ENCODE measurements at places on chromosomes 4 and X. TPM values are rescaled to one million over a fixed set of nuclear protein-coding genes. Genes with fewer than 3 reads are reported as not detected.

DNA sequence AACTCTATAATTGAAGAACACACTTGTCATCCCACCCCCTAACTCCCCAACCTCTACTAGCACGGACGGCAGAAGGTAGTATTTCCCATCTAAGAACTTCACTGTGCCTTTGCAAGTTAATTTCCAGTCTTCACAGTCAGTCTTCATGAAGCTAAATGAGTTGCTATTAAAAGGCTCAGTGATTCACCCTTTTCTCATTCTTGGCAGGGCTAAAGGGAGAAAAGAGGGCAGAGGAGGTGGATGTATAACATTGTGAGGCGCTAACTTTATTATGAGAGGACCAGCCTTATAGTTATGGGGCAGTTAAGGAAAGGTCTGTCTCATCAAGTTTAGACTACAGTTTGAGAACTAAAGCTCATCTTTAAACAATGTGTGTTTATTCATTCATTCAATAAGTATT lies 161.0 kb upstream of the S100G start:
- DNase-seq = no peak

- DNase-seq = no peak
Measured at GRCh38 chr4:55303760-55304165, 42.3 kb upstream of the SRD5A3 start.

DNA sequence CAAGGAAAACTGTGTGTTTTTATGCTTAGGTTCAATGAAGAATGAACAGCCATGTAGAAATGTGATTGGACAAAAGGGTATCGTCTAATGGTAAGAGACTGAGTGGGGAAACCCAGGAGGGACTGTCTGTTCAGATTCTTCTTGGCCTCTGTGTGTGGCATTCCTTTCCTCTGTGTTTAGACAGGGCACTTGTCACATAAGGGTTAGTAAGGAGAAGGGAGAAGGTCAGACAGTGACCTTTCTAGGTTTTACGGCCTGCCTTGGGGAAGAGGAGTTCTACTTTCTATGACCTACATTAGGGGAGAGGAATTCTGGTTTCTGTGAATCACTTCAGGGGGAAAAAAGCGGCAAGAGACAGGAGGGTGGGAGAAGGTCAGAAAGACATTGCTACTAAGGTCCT lies 119.5 kb downstream of the GC start:
- no peak for DNase-seq

DNA sequence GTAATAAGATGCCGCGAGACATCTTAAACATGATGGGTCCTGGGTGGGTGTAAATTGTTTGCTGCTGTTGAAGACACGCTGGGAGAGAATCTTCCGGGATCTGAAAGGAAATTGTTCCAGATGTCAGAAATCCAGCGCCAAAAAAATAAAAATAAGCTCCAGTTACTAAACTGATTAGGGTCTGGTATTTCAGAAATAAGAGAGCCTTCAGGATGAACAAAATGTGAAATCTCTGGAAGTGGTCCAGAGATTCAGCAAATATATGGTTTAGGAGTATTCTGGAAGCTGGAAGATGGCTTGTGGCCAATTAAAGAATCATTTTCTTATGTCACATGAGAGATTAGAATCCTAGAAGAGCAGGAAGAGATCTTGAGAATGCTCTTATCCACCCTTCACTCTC lies 75.8 kb upstream of the NHS start:
- DNase-seq = peak; percentile 19

- no peak for DNase-seq
Measured at GRCh38 chrX:1582686-1583437, 8.5 kb upstream of the AKAP17A start.

GRCh38 chr4:184284742-184285141 lies 67.1 kb upstream of the ENPP6 start:
- no peak for DNase-seq

DNA sequence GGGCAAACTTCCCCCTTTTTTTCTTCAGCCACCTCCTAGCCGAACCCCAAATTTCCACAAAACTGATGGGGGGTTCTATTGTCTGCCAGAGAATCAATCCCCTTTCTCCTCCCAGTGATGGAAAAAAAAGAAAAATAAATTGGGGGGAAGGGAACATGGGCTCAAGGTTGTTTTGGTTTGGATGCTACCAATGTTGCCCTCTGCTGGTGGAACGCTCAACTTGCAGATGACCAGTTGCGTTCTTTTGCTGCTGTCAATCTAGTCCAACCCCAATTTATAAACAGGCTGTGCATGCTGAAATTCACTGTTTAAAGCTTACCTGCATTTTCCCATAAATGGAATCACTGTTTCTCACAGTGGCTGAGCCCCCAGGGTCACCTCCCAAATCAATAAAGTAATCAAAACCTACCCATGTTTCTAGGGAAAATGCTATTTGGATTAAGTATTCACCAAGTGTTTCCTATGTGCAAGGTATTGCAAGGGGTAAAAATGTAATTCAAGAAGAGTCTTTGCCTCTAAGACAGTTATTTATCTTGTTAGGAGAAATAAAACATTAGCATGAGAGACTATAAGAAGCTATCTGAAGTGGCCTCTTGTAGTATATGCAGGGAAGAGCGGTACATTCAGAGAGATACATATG lies 116.7 kb upstream of the TMEM164 start:
- no peak for DNase-seq

DNA sequence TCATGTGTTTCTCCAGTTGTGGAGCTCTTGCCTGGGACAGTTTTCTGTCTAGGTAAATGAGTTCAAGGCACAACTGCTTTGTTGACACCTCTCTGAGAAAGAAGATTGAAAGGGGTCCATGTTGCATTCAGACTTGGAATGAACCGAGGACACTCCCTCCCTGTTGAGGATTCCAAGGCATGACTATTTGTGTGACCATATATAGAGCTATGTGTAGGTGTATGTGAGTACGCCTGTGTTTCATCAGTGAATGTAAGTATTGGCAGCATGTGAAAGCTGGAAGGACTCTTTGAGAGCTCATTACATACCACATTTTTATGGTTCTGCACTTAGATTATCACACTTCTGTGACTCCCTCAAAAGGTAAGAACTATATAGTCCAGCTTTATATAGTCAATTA lies 3.4 kb downstream of the HEPH start:
- DNase-seq = no peak

DNA sequence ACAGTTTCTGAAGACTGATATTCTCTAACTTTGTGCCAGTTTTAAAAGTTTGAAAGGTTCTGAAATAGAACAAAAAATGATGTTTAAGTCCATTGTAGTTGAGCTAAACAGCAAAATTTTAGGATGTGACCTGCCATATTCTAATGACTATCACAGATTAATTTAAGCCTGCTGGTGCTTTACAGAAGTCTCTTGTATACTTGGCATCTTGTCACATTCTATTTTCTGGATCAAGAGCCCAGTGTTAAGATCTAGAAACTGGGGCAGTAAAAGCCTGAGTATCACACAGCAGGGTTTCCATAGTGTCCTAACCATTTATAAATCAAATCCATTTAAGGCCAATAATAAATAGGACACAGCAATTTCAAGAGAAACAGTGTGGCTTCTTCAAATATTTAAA lies 12.4 kb downstream of the FSTL5 start:
- no peak for DNase-seq

DNA sequence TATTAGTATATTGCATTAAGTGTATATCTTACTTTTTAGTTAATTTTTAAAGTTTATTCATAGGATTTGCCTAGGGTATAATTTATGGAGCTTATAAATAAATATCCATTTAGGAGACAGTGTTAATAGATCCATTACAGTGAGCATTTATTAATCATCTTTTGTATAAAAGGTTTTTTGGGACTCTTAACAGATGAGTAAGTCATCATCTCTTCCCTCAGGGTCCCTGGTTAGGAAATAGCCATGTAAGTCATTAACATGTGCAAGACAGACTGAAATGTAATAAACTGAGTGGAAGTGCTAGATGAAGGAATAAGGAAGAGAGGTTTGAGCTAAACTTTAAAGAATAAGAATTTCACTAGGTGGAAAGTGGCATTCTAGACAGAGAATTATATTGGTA lies 69.2 kb downstream of the PAQR3 start:
- DNase-seq = no peak

- no peak for DNase-seq
Measured at GRCh38 chr4:83281307-83281706, 3.3 kb downstream of the COQ2 start.

DNA sequence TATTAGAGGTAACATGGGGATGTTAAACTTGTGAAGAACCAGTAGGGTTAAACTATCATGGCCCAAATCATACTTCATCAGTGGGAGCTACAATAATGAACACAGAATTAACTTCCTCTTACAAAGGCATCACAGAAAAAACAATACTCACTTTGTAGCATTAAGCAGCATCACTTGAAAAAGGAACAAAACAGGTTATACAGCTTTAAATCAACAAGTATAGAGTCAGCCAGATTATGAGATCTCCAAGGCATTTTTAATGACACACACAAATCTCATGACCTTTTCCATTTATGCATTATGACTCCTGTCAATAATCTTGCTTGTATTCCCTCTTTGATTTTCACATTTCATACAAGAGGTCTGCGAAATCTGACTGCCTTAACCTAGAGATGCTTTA lies 18.3 kb downstream of the FBXL5 start:
- no peak for DNase-seq

- no peak for DNase-seq
Measured at GRCh38 chr4:174041555-174042105, 241.8 kb downstream of the FBXO8 start.

DNA sequence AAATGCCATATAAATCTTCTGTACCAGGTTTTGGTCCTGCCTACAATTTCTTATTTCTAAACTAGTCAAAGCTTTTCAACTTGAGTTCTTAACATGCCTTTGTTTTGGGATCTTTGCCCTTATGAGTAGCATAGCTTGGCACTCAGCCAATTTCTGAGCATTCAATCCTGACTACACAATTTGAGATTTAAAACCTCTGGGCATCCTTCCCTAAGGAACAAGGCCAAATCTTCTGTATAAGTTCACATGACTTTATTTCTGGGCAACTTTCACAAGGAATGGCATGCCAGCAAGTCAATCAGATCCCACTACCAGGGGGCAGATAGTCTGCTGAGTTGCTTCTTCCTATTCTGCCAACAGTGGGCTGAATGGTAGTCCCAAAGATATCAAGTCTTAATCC lies 254.2 kb downstream of the ADAMTS3 start:
- DNase-seq = peak; percentile 35

DNA sequence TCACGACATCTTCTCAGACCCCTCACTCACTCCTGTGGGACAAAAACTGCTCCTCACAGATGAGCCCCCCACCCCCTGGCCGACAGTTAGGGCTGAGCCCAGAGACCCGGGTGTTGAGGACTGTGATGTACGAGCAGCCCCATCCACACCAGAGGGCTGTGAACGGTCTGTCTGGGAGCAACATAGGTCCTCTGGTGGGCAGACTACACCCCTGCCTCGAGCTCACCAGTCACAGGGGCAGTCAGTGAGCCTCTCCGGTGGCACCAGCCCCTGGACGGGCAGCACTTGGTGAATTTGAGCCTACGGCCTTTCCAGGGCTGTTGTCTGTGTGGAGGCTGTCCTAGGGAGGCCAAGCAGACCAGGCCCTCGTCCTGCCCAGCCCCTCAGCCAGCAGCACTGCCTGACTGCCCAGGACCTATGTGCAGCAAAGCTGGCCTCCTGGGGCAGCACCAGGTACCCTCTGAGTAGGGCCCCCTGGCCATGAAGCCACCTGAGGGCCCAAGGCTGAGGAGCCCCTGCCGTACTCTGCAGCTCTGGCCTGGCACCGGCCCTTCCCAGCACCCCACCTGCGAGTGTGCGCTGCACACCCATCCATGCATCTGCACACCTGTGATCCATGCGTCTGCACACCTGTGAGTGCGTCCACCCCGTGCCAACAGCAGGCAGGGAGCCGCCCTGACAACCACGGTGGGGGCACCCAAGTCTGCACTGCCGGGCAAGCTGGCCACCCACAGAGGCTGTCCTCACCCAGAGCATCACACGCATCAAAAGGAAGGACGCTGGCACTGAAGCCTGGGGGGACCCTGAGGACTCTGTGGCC lies 111.6 kb upstream of the NKX1-1 start:
- no peak for DNase-seq

- no peak for DNase-seq
Measured at GRCh38 chr4:81595287-81595686, 123.6 kb upstream of the RASGEF1B start.

- no peak for DNase-seq
Measured at GRCh38 chr4:3363411-3364141, 70.8 kb downstream of the RGS12 start.

- no peak for DNase-seq
Measured at GRCh38 chr4:6338951-6339817, 69.5 kb downstream of the WFS1 start.

- DNase-seq = no peak
Measured at GRCh38 chr4:116244771-116245170, 840.6 kb downstream of the TRAM1L1 start.

DNA sequence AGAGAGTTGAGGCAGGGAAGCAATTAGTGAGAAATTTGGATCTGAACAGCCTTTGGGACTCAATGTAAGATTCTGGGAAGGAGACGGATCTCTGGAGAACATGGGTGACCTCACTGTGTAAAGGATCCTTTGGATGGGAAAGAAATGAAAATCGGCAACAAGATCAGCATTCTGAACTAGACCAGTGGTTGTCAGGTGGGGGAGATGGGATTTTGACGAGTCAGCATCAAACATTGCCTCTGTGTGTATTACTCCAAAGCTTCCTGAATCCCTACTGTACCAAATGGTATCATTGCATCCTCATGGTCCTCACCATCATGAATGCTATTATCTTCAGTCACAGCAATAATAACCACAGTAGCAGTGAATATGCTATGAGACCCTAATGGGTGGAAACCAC lies 52.8 kb downstream of the PGRMC2 start:
- DNase-seq = no peak

- DNase-seq = no peak
Measured at GRCh38 chr4:186904101-186904500, 180.4 kb upstream of the FAT1 start.

DNA sequence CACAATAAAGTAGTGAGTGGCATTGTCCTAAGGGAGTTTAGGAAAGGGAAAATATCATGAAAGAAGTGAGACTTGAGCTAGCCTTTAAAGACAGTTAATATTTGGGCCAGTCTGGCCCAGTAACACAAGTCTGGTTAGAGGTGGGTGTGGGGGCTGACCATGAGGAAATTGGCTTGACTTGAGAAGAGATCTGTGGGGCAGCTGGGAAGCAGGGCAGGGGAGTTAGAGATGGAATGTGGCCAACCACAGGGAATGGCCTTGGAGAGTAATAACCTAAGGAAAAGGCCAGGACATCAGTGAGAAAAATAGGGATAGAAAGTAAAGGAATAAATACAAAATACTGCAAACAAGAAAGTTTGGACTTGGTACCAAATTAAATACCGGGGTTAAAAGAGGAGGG lies 71.3 kb downstream of the CLCN5 start:
- DNase-seq = no peak

- no peak for DNase-seq
Measured at GRCh38 chrX:128287693-128288092, 235.5 kb upstream of the ACTRT1 start.

RRH gene
- 0.28 TPM for polyA plus RNA-seq

COX7B2 gene
- polyA plus RNA-seq = not detected

MAB21L2 gene
- polyA plus RNA-seq = 0.89 TPM

DTHD1 gene
- not detected for polyA plus RNA-seq

SOWAHB gene
- 0.05 TPM for polyA plus RNA-seq

ETDA gene
- polyA plus RNA-seq = not detected

IL2RG gene
- polyA plus RNA-seq = 1.5 TPM

SULT1E1 gene
- 23.6 TPM for polyA plus RNA-seq

UGT2A3 gene
- not detected for polyA plus RNA-seq
